Omental fat pad (tissue), 4 donors: ENCODE measurements at places on chromosomes 11 and 22. TPM values are rescaled to one million over a fixed set of nuclear protein-coding genes. Genes with fewer than 3 reads are reported as not detected.

Gene TUBA8
- 3.6 TPM for total RNA-seq

Gene LARGE1
- total RNA-seq: 19.9 TPM

Gene GAB4
- total RNA-seq: not detected

Gene OSBP2
- total RNA-seq: 1.3 TPM

Gene C22orf15
- total RNA-seq: not detected

Gene CRYBB1
- 1.6 TPM for total RNA-seq

Gene SPTBN2
- 10.9 TPM for total RNA-seq

Gene SMIM35
- total RNA-seq: not detected

Gene TMEM25
- 12.8 TPM for total RNA-seq

Gene TRIM21
- total RNA-seq: 16.1 TPM

Gene TRIM49D1
- total RNA-seq: not detected

Gene GVQW3
- 2.0 TPM for total RNA-seq

Gene SLC17A6
- total RNA-seq: not detected

Gene ZFTA
- total RNA-seq: 16.0 TPM

Gene BDNF
- total RNA-seq: 1.2 TPM

Gene AGBL2
- total RNA-seq: 1.7 TPM

Gene TCN2
- total RNA-seq: 85.3 TPM

Gene INSC
- not detected for total RNA-seq

Gene PGA5
- 4.3 TPM for total RNA-seq

Gene AIFM3
- 2.6 TPM for total RNA-seq

Gene SCN4B
- 1.3 TPM for total RNA-seq

Gene TMEM86A
- 3.4 TPM for total RNA-seq

Gene STT3A
- 66.8 TPM for total RNA-seq

Gene ESAM
- 116 TPM for total RNA-seq

Gene MIOX
- total RNA-seq: not detected

Gene SPI1
- total RNA-seq: 69.4 TPM

Gene OR5B21
- total RNA-seq: not detected

Gene FUT4
- total RNA-seq: 7.0 TPM

Gene STX3
- total RNA-seq: 19.9 TPM

Gene PRRG4
- 1.7 TPM for total RNA-seq

Gene GAL3ST1
- total RNA-seq: 2.5 TPM

Gene OR5P2
- not detected for total RNA-seq

Gene POU2AF2
- total RNA-seq: not detected

Gene MYEOV
- 0.65 TPM for total RNA-seq

Gene CYTH4
- 83.5 TPM for total RNA-seq

Gene OR2AT4
- total RNA-seq: not detected

Gene KDELR3
- 10.2 TPM for total RNA-seq

Gene ACCSL
- total RNA-seq: not detected

Gene BATF2
- 0.72 TPM for total RNA-seq

Gene KCNK4
- not detected for total RNA-seq

Gene MS4A4A
- 83.4 TPM for total RNA-seq

Gene OR52E8
- not detected for total RNA-seq

Gene MOGAT2
- total RNA-seq: not detected

Gene MUC5AC
- total RNA-seq: not detected

Gene TSPAN32
- 6.4 TPM for total RNA-seq

Gene TMPRSS13
- total RNA-seq: 0.50 TPM

Gene MS4A3
- not detected for total RNA-seq

Gene TBX1
- not detected for total RNA-seq

Gene OR4A16
- not detected for total RNA-seq

Gene PLEKHA7
- total RNA-seq: 24.6 TPM

Gene SCGB1A1
- total RNA-seq: not detected

Gene PAMR1
- total RNA-seq: 28.4 TPM

Gene MRGPRX3
- not detected for total RNA-seq

Gene ABTB2
- total RNA-seq: 3.4 TPM
